ENCODE measurements at places on chromosomes 12 and 14. TPM values are rescaled to one million over a fixed set of nuclear protein-coding genes. Genes with fewer than 3 reads are reported as not detected.

Gene LALBA
- 0.53 TPM for total RNA-seq

Gene TSPAN8
- not detected for total RNA-seq

Gene SELPLG
- total RNA-seq: 0.87 TPM

Gene RTL1
- total RNA-seq: 1.4 TPM

Gene VRTN
- 0.11 TPM for total RNA-seq

Gene HOXC9
- total RNA-seq: 3.2 TPM

Gene BMAL2
- total RNA-seq: 6.0 TPM

Gene DCAF5
- 20.5 TPM for total RNA-seq

Gene ASPG
- 0.52 TPM for total RNA-seq

Gene PLEKHG7
- 0.14 TPM for total RNA-seq

Gene DAO
- total RNA-seq: 0.75 TPM

Gene LEMD3
- 21.7 TPM for total RNA-seq

Gene KTN1
- 74.9 TPM for total RNA-seq

Gene EMP1
- 118 TPM for total RNA-seq

Gene APOF
- total RNA-seq: 0.26 TPM
